ENCODE measurements at places on chromosomes 3 and 15.

GRCh38 chr3:88003115-88003755 is 55.6 kb downstream of the CGGBP1 start:
- no peak for DNase-seq

- DNase-seq = no peak
Measured at GRCh38 chr3:126394179-126394976, at the start of gene CFAP100. CFAP100 (plus strand) TSS chr3:126394909; CDS start chr3:126396001, 1,092 bp downstream.

GRCh38 chr15:28271697-28272260 is 50.2 kb downstream of the HERC2 start:
- no peak for DNase-seq

DNA sequence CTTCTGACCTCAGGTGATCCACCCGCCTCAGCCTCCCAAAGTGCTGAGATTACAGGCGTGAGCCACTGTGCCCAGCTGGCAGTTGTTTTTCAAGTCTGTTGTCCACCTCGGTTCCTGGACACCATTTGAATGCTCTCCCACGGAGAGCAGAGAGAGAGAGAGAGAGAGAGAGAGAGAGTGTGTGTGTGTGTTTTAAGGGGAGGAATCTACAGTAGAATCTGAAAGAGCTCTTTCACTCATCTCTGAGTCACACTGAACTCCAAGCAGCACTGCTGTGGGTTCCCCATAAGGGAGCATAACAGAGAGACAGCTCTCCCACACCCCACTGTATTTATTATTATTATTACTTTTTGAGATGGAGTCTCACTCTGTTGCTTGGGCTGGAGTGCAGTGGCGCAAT is 156.6 kb downstream of the RPLP1 start:
- no peak for DNase-seq
